ENCODE measurements at places on chromosomes 5 and 9.

DNA sequence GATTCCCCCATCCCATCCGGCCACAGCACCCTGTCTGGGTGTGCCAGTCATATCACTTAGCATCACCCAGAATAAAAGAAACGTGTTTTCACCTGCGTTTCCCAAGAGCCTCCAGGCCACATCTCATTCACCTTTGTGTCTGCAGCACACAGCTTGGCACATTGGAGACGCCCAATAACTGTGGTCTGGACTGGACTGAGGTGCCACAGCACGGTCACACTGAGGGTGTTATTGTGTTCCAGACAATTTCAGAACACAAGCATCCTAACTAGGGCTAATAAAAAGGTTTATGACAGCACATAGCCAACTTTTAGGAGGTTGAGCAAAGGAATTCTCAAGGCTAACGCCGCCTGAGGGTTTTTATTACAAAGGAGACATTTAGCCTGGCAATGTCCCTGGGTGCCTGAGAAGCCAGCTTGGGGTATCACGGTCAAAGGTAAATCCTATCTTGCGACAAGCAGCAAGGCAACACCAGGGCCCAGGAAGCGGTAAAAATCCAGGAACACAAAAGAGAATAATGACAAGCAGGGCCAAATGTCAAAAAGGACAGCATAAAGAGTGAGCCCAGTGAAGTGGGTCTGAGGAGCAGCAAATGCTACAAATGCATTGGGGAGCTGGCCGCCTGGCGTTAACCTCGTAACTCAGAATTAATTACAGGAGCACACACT, 3.4 kb downstream of the EPB41L4B start:
- DNase-seq, result no peak

GRCh38 chr5:120749737-120750136, 285.6 kb downstream of the PRR16 start:
- no peak for DNase-seq

DNA sequence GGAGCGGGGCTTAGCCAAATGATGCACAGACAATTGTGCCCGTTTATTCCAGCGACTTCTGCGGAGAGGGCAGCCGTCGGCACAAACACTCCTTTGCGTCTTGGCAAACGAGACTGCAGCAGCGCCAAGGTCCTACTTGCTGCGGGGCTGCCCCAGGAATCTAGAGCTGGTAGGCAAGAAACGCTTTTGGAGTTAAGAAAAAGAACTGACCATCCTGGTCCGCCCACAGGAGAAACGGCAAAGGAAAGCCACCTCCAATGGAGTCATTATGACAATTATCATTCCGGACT, 2.3 kb downstream of the RXFP3 start:
- DNase-seq, result no peak

GRCh38 chr5:43045236-43045635, 5.1 kb upstream of the ANXA2R start:
- no peak for DNase-seq

GRCh38 chr9:80070071-80070742, 498.4 kb downstream of the TLE4 start:
- no peak for DNase-seq

- no peak for DNase-seq
These were observed 73.2 kb downstream of the PGM5 start for GRCh38 chr9:68429631-68430030.
